AG04450 (cell line): ENCODE measurements at places on chromosomes 16 and 17. TPM values are rescaled to one million over a fixed set of nuclear protein-coding genes. Genes with fewer than 3 reads are reported as not detected.

Gene NPW
- 0.66 and 0.94 TPM in 2 replicates for polyA plus RNA-seq

Gene PRRT2
- polyA plus RNA-seq, result 5.7 and 6.1 TPM in 2 replicates

Gene INO80E
- polyA plus RNA-seq, result 27.3 and 27.5 TPM in 2 replicates

Gene GP1BA
- polyA plus RNA-seq, result not detected in 2 replicates

Gene SHISA9
- not detected in 2 replicates for polyA plus RNA-seq

Gene ZNF689
- 4.0 and 4.2 TPM in 2 replicates for polyA plus RNA-seq

Gene ATP1B2
- polyA plus RNA-seq, result 0.05 and 0.11 TPM in 2 replicates

Gene TMC5
- polyA plus RNA-seq, result not detected in 2 replicates

Gene FAM20A
- not detected in 2 replicates for polyA plus RNA-seq

Gene RHBDL1
- polyA plus RNA-seq, result 1.5 and 1.7 TPM in 2 replicates

Gene TRAF4
- polyA plus RNA-seq, result 26.1 and 38.8 TPM in 2 replicates

Gene KRTAP4-1
- polyA plus RNA-seq, result not detected in 2 replicates

Gene ADAD2
- polyA plus RNA-seq, result not detected in 2 replicates

Gene SULT1A4
- 0.36 and 0.57 TPM in 2 replicates for polyA plus RNA-seq

Gene MYH3
- 0.31 and 0.66 TPM in 2 replicates for polyA plus RNA-seq

Gene HAGH
- polyA plus RNA-seq, result 11.8 and 16.2 TPM in 2 replicates

Gene WRAP53
- polyA plus RNA-seq, result 4.1 and 4.5 TPM in 2 replicates

Gene CNGB1
- not detected in 2 replicates for polyA plus RNA-seq

Gene ACACA
- polyA plus RNA-seq, result 53.6 and 57.9 TPM in 2 replicates

Gene ATF7IP2
- polyA plus RNA-seq, result 4.8 and 6.3 TPM in 2 replicates

Gene PLCG2
- 0.07 and 0.16 TPM in 2 replicates for polyA plus RNA-seq

Gene KRT222
- not detected in 2 replicates for polyA plus RNA-seq

Gene PIGL
- 16.5 and 19.3 TPM in 2 replicates for polyA plus RNA-seq

Gene CHST5
- polyA plus RNA-seq, result not detected in 2 replicates

Gene NLE1
- polyA plus RNA-seq, result 10.5 and 14.0 TPM in 2 replicates

Gene PRAC1
- polyA plus RNA-seq, result not detected in 2 replicates

Gene BCO1
- not detected in 2 replicates for polyA plus RNA-seq

Gene ABCA10
- polyA plus RNA-seq, result 0.31 and 0.58 TPM in 2 replicates

Gene ZG16
- not detected in 2 replicates for polyA plus RNA-seq

Gene ACD
- polyA plus RNA-seq, result 11.4 and 16.5 TPM in 2 replicates

Gene C17orf50
- polyA plus RNA-seq, result not detected in 2 replicates

Gene ZSCAN10
- not detected in 2 replicates for polyA plus RNA-seq

Gene SPATA22
- polyA plus RNA-seq, result not detected in 2 replicates

Gene WIPF2
- 8.1 and 8.6 TPM in 2 replicates for polyA plus RNA-seq

Gene SOCS1
- polyA plus RNA-seq, result 11.6 and 21.9 TPM in 2 replicates
